ENCODE measurements at places on chromosomes 2 and 18.
A peak's percentile ranks its signal among the peaks of the same experiment; 100 is the strongest.

- peak; percentile 57 for DNase-seq
Observed at GRCh38 chr2:151260573-151261230, 961 bp downstream of the RBM43 start.

GRCh38 chr18:56291294-56291693 is 347.1 kb downstream of the TXNL1 start:
- no peak for DNase-seq

DNA sequence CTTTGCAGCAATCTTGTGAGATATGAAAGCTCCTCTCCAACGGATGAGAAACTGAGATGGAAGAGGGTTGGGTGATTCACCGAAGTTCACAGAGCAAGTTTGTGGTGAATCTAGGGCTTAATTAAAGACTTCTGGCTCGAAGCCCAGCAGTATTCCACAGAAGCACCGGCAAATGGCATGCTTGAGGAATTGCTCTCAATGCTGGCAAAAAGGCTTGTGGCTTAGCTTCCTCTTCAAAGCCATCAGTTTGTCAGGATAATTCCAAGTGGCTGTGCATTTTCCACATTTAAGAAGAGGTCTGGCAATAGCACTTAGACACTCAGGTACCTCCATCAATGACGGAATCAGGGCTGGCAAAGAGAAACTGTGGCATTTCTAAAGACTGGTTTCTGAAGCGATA is 98.7 kb upstream of the SLC66A3 start:
- peak; percentile 94 for DNase-seq

- DNase-seq = no peak
Observed at GRCh38 chr2:3195641-3196476, 181.8 kb downstream of the EIPR1 start.

- peak; percentile 83 for DNase-seq
Observed at GRCh38 chr2:102140377-102140776, 2.2 kb upstream of the IL1R1 start.

DNA sequence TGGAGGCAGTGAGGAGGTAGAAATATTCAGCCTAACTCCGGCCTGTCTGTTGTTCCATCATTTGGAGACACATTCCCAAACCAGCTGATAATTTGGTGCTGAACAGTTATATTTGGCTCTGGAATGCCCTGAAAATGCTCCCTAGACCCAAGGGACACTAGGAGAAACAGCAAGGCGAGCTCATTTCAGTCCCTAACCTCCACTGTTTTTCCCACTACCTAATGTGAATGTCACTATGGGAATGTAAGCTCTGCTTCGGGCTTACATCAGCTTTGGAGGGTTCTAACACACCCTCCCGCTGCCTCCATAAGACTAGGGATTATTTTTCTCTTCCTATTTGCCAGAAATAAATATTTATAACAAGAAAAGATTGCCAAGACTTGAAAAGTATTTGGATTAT is 103.5 kb downstream of the ANTXR1 start:
- DNase-seq = no peak

DNA sequence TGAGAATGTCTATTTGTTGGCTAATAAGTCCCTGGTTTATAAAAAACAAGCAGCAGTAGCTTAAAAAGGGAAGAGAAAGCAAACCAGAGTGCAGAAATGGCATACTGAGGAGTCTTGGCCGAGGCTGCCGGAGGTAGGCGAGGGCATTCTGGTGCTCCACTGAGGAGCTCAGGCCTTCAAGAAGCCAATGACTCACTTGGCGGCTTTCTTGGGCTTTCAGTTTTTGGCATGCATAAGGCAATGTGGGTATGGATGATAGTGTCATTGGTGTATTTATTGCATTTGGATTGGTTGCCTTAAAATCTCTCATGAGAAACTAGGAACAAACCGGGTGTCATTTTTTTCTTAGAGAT is 119.6 kb upstream of the ARL5A start:
- DNase-seq = peak; percentile 18

DNA sequence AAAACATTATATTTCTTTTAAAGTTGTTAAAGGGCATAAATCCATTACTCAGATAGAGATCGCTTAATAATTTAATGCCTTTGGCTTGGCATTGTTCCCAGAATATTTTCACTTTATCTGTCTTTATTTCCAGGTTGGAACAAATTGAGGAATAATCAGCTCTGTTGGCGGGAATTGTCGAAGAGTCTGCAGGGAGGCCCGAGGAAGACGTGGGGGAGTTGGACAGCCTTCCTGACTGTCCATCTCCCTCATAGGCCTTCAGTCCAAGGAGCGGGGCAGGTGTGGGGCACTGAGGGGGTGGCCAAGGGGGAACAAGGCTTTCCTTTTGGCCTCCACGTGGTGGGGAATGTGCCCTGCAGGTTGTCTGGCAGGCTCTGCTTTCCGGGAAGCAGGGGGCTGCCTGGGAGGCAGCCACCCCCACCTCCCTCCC is 179.6 kb downstream of the ZBTB7C start:
- no peak for DNase-seq

- DNase-seq = peak; percentile 93
Observed at GRCh38 chr2:39737661-39738060, 41.4 kb downstream of the THUMPD2 start.

DNA sequence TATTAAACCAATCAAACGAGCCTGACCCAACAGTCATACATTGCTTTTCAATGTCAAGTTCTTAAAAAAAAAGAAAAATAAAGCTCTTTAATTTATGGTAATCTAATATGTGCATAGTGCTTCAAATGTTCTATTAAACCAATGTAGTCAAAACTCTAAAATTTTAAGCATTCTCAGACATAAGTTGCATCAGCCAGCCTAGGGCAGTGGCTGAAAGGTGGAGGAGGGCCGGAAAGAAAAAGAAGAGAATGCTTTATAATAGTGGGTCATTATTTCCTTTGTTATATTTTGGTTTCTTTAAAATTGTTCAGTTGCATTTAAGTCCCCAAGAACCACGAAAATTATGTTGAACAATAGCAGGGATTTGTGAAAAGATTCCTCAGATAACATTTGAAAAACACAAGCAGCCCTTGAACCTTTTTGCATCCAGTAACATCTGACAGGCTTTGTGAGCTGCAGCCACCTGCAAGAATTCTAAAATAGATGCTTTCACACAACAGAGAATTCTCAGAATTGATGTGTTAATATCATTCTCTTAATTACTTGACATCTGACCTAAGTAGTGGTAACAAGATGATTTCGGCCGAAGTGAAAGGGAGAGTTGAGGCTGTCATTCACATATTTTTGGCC is 252.1 kb downstream of the CDCA7 start:
- DNase-seq = no peak

DNA sequence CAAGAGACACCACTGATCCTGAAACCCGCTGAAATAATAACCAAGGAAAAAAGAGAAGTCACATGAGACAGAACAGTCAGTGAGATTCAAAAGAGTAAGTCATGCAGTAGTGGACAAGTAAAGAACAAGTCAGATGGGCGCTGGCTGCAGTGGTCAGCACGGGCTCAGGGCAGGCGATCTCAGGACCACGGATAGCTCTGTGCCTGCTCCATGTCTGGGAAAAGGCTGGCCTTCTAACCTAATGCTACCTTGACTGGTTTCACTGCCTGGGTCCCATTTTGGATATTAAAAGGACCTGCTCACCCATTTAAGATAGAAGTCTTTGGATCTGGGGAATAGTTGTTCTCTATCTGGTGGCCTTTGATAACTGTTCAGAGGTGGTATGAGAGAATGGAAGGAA is 61.7 kb upstream of the LCLAT1 start:
- DNase-seq = peak; percentile 37

DNA sequence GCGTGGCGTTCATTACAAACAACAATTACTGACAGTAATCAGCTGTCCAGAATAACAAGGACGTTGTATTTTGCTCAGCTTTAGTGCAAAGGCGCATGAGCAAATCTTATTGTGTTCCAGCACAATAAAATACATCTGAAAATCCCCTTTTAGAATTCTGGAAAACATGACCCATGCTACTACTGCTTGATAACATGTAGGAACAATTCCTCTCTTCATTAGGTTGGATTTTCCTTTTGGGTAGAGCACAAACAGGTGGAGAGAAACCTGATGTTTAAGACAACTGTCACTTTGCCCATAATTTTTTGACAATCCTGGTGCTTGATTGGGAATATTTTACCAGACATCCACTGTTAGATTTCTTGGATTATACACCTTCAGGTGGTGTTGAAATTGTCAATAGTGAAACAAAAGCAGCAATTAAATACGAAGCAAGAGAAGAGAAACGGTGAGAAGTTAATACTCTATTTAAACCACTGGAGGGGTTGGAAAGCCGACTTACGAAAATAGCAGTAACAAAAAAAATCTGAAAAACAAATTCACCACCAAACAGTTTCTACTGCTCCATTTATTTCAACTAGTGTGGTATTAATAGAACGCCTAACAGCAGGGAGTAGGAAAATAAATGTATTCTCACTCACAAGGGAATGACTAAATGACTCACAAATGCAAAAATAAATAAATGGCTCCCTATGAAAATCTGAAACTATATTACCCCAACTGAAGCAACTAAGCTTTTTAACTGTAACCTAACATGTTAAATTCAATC is 102.7 kb downstream of the CPO start:
- peak; percentile 27 for DNase-seq

- DNase-seq = no peak
Observed at GRCh38 chr2:35978218-35978617, 377.4 kb upstream of the CRIM1 start.

- DNase-seq = peak; percentile 97
Observed at GRCh38 chr2:237097911-237098702, 12.4 kb downstream of the COPS8 start.

DNA sequence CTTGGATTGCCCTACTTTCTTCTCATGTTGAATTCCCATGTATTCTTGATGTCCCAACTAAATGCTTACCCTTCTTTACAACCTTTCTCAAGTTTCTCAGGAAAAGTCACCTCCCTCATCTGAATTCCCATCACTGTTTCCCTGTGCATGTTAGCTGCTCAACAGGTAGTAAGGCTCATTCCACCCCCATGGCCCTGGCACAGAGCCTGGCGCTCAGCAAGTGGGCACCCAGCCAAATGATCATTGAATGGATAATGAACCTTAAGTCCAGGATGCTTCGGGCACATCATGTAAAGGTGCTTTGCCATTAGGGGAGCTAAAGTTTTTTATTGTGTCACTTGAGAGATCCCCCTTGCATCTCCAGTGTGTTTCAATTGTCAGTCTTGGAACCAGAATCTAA is 124.0 kb downstream of the PKP4 start:
- no peak for DNase-seq

GRCh38 chr2:73970141-73970803 is 14.4 kb upstream of the TET3 start:
- no peak for DNase-seq

DNA sequence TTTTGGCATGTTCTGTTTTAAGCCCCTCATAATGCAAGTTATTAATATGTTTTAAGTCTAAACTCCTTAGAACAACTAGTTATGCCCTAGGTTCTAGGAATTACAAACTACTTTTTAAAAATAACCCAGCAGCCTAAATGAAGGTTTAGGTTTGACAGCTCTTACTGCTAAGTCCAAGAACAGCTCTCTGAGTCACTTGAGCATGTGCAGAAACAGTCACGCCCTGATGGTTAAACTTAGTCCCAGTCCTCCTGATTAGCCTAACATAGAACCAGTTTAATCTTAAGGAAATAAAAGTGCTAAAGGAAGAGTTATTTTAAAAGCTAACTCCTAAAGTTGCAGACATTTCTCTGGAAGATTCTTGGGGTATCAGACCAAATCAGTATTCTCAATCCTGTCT is 72.5 kb downstream of the RMDN2 start:
- DNase-seq = peak; percentile 33

- no peak for DNase-seq
Observed at GRCh38 chr2:23449413-23449812, 64.4 kb downstream of the KLHL29 start.

DNA sequence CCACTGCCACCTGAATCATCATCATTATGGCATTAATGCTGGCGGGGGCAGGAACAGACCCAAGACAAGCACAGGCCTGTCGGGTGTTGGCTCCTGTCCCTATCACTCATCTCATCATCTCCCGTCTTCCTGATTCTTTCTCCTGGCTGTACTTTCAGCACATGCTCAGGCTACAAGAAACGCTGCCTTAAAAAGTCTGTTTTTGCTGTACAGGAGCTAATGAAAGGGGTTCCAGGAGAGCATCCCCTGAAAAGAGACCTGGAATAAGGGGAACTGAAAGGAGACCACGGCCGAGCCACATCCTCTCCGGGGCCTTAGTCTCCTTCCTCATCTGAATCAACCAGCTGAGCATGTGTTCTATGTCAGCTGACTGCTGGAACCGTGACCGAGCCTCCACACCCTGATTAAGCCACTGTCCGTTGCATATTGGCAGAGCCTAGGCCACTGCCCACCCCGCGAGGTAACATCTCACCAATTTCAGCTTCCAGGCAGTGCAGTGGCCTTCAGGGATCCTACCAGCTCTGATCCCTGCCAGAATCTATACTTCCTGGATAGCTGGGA is 62.6 kb downstream of the DNMT3A start:
- no peak for DNase-seq

- peak; percentile 15 for DNase-seq
Observed at GRCh38 chr2:119508756-119509155, 15.5 kb downstream of the SCTR start.

- no peak for DNase-seq
Observed at GRCh38 chr2:22582107-22582506, 802.9 kb upstream of the KLHL29 start.

DNA sequence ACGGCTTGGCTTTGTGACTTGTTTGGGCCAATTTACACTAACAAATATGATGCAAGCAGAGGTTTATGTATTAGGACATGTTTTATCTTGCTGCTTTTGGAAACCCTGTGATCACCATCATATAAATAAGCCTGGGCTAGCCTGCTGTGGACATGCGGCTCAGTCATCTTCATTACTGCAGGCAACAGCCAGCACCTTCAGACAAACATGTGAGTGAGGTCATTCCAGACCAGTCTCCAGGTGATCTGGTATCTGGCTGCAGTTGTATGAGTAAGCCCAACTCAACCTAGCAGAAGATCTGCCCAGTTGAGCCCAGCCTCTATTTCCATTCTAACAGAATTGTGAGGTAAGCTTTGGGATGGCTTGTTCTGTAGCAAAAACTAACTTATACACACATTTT is 254.6 kb upstream of the ATP5MC3 start:
- no peak for DNase-seq

DNA sequence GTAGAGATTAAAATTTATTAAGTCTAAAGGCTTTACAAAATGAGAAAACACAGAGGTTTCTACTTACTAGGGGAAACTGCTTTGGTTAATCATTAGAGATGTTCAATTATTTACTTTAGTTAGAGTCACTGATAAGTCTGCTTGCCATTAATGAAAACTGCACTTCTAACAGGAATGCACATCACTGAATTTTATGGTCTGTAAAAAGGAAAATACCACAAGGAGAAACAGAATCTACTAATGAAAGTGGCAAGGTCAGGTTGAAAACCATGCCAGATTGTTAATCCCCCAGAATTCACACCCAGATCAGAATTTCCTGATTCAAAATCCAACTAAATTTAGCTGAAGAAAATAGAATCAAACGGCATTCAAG is 90.5 kb upstream of the GRB14 start:
- DNase-seq = no peak

DNA sequence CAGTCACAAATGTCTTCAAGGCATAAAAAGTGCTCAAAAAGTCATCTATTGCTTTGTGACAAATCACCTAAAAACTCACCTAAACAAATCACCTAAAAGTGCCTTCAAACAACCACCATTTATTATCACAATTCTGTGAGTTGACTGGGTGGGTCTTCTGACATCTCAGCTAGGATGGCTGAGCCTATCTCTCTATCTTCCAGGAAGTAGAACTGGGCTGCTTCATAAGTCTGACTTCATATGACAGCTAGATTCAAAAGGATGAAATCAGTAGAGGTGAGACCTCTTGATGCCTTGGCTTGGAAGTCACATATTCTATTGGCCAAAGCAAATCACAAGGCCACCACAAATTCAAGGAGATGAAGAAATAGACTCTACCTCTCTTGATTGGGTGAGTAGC is 199.2 kb upstream of the SLC39A10 start:
- DNase-seq = no peak

GRCh38 chr2:64860936-64861335 is 128.3 kb upstream of the SLC1A4 start:
- no peak for DNase-seq
